ENCODE measurements at places on chromosomes 1 and 21.

- DNase-seq: no peak
Measured at GRCh38 chr1:6651909-6652308, 27.2 kb downstream of the THAP3 start.

- DNase-seq: no peak
Measured at GRCh38 chr1:66747501-66747900, 4.8 kb upstream of the DYNLT5 start.

DNA sequence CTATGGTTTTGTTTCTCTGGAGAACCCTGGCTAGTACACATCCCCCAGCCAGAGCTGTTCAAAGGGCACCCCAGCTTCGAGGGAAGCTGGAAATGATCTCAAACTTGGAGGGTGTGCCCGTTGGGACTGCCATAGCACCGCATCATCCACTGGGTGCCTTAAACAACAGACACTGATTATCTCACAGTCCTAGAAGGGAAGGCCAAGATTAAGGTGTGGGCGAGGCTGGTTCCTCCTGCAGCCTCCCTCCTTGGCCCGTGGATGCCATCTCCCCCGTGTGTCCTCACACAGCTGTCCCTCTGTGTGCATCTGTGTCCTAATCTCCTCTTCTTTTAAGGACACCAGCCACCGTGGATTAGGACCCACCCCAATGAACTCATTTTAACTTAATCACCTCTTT is 4.2 kb upstream of the IBA57 start:
- peak; percentile 54 for DNase-seq

- no peak for DNase-seq
Measured at GRCh38 chr1:18091660-18092446, 15.7 kb upstream of the IGSF21 start.

DNA sequence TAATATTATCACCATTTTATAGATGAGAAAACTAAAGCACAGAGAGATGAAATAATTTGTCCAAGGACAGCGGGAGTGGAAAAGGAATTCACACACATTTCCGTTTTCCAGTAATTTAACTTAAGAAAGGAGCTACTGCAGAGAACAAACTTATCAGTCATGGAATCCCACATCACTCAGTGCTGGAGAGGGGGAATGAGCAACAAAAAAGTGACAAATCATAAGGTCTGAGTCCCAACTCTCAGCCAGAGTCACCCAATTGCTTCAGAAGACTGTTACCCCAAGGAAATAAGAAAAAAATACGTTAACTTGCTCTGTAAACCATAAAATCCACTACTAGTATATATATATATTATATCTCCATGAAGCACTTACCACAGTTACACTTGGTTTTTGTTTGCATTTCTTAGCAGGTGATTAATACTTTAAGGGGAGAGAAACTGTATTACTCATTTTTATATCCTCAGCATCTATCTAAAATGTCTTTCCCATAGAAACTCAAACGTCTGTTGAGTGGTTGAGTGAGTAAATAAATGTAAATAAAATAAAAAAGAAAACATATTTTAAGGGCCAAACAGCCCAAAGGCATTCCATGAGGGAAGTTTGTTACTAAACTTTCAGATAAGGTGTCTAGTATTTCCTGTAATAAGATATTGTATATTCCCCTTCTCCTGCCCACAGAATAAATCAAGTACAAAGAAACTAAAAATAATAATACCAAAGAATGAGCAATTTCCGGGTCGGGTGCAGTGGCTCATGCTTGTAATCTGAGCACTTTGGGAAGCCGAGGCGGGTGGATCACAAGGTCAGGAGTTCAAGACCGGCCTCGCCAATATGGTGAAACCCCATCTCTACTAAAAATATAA is 76.8 kb downstream of the SLC45A1 start:
- peak; percentile 28 for DNase-seq

- DNase-seq: no peak
Measured at GRCh38 chr1:20753589-20753988, 21.1 kb upstream of the SH2D5 start.

DNA sequence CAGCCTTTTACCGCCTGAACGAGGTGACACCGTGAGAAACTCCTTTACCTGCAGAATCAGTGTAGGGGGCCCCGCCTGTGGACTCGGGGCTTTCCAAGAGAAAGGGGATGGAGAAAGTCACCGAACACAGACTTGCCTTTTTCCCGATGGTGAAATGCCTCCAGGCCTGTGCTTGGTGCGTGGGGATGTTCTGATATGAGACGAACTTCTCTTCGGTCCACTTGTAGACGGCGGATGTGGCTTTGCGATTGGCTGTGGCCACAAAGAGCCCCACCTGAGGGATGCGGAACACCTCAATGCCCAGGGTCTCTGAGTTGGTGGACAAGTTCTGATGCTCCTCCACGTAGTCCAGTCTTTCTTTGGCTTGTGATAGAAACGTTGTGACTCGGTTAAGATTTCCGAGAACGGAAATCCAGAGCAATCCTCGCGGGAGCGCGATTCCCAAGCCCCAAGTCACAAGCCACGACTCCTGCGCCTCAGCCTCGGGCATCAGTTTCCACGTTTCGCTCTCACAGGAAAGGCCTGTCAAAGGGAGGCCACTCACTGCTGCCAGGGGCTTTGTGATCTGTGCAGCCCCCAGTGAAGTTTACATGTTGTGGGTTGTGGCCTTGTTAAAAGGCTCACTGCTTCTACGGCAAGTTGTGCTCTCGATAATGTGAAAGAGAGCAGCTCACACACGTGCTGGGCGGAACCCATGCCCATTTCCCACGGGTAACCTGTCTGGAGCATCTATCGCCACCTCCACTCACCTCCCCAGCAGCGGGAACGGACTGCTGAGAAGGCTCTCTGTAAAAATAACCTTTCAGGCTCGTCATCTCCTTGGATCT is 12.6 kb downstream of the KRTAP10-1 start:
- no peak for DNase-seq

GRCh38 chr1:101308935-101309333 is 72.1 kb downstream of the S1PR1 start:
- DNase-seq: no peak

DNA sequence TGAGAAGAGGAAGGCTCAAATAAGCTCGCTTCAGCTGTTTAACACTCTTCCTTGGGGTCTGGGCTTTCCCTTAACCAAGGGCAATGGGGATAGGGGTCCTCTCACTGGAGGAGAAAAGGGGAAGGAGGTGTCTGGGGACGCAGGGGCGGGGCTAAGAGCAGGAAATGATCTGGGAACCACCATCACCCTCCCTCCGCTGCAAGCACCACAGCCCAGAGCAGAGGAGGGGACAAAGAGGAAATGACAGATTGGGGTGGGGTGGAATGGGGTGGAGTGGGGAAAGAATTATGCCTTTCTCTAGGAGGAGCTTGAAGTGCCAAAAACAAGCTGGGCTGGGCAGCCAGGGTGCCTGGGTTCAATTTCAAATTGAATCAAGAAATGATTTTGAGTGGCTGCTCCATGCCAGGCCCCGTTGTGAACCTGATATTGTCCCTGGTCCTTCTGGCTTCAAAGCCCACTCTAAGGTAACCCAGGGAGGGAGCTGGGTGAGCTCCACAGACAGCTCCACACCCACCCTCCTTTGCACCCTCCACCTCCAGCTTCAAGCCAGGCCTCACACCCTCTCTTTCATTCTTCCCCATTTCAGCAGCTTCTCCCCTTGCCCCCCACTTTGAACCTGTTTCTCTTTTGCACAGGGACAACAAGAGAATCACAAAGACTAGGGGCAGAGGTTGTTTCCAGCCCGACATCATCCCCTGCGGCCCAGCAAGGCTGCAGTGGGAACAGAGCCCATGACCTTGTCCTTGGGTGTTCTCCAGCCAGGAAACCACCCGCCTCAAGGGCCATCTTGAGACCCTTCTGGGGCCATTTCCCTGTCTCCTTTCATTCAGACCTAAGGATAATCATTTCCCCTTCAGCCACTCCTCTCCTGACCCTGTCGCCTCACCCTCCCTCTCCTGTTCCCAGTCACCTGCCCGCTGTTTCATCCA is 1.1 kb downstream of the ARHGAP30 start:
- DNase-seq: peak; percentile 94

DNA sequence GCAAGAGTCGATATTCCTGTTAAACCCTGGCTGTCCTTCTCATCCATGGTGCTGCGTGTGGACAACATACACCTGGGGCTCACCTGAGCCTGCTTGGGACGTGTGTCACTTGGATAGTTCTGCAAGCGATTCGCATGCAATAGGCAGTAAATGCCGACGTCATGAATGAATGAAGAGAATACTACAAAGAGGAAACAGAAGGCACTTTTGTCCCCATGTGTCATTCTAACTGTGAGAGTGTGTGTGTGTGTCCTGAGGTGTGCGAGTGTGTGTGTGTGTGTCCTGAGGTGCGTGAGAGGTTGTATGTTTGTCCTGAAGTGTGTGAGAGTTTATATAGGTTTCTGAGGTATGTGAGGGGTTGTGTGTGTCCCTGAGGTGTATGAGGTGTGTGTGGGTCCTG is 647 bp upstream of the TCP10L start:
- DNase-seq: no peak

DNA sequence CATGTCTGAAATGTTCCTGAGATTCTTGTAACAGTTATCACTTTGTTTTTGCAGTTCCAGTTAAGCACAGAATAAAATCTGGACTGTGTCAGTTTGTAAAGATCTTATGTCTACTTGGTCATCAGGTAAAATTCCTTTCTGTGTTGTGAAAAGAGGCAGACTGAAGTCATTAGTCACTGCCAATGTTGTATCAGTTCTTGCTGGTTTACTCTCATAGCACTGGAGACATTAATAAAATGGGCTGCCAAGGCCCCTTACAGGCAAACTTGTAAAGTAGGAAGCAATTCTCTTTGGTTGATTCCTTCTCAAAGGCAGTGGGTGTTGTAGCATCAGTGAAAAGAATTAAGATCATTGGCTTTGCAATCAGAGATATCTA is 61.4 kb upstream of the ST6GALNAC3 start:
- DNase-seq: no peak

DNA sequence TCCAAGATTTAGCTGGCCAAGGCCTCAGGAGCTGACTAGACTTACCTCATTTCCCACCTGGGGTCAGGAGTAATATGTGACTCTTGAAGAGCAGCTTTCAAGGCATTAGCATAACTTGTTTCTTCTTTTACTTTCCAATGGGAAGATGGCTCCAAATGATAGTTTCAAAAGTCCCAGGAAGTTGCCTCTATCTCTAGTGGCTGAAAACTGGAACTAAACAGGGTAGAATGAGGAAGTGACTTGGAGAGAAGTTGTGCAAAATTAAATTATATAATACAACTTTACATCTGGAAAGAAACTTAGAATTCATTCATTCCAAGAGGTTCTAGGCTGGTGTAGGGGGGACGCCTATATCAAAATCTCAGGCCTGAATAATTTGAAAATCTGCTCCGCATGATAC is 250.1 kb upstream of the FMN2 start:
- peak; percentile 43 for DNase-seq

DNA sequence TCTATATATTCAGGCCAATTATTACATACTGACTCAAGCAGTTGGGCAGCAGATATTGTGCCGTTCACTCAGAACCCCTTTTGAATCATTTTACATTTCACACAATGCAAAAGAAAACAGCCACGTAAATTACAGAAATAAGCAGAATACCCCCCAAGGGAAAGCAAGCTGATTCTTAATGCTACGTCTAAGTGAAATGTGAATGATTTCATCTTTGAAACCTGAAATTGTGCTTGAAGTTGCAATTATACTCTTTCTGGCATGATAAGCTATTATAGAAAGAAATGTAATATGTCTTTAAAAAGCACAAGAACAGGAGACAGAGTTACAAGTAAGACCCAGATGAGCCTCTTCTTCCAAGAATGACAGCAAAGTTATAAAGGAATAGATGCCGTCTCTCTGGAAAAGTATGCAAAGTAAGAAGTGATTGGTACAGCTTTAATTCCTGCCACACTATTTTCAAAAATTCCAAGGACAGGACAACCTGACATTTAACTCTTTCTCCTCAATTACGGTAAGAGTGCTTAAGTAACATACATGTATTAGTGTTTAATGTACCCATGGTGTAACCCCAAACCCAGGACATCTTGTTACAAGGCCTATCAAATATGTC is 891.5 kb upstream of the ADGRL2 start:
- DNase-seq: no peak

DNA sequence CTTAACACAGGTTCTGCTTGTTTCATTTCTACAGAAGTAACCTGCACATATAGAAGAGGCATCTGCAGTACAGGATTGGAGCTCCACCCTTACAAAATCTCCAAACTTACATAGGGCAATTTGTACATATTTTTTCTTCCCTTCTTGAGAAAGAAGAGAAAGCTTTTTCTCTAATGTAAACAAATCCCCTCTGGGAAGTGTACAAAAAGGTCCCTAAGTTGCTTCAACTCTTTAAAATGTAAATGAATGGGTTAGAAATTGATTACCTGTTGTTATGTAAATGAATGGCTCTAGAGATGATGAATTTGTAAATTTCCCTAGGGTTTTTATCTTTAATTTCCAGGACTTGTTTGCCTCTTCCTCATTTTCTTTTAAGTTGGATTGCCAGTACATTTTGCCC is 1183.7 kb downstream of the MRPL39 start:
- peak; percentile 32 for DNase-seq

DNA sequence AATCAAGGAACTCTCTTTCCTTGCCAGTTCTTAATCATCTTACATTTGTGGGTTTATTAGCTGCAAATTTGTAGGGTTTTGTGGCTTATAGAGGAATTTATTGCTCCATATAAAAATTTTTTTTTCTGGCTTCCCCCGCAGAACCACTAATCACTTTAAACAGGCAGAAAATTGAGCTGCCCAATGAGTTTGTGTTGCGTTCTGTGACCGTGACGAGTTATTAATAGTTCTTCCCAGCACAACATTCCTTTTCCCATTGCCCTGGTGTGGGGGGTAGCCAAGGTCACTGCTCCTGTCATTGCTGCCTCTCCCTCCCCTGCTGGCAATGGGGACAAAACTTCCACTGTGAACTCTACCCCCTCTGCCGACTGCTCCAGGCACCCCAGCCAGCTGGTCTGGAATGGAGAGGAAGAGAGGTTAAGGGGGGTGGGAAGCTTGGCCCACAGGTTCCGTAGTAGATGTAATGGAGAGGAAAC is 55.1 kb downstream of the UBE2T start:
- no peak for DNase-seq

DNA sequence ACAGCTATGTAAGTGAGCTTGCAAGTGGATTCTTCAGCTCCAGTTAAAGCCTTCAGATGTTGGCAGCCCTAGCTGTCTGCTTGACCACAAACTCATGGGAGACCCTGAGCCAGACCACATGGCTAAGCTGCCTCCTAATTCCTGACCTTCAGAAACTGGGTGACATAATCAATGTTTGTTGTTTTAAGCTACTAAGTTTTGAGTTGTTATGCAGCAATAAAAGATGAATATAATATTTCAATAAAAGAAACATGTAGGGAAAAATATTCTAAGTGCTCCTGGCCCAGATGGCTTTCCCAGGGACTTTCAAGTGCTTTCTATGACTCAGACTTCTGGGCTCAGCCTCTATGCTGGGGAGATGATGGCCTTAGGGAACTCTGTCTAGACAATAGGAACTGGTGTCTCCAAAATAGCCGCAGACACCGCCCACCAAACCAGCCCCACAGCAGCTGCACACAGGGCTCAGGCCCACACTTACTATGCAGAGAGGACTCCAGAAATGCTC is 20.3 kb upstream of the AZIN2 start:
- peak; percentile 67 for DNase-seq

DNA sequence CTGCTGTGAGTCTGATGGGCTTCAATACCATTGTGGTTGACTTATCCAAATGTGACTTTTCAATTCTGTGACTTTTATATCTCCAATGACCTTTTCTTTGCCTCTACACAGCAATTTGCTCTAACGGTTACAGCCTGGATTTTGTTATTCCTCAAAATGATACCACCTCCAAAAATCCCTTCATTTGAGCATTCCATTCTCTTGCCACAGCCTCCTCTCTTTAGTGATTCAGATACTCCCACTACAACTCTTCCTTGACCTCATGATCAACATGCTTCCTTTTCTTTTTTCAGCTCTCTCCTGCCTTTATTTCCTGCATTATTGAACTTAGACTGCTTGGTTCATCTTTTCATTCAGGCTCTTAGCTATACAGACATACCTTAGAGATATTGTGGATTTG is 16.6 kb upstream of the IL19 start:
- no peak for DNase-seq

All from suppressor macrophage (primary cell).